ENCODE measurements at places on chromosomes 6 and 20. TPM values are rescaled to one million over a fixed set of nuclear protein-coding genes. Genes with fewer than 3 reads are reported as not detected.

Gene PSORS1C1
- total RNA-seq = 0.06 TPM

Gene PBOV1
- not detected for total RNA-seq

Gene CEBPB
- total RNA-seq = 22.1 TPM

Gene RIN2
- 13.7 TPM for total RNA-seq

Gene TSPO2
- total RNA-seq = not detected

Gene TEAD3
- 7.1 TPM for total RNA-seq

Gene SLC22A16
- total RNA-seq = not detected

Gene EDN1
- 6.7 TPM for total RNA-seq

Gene TAAR6
- not detected for total RNA-seq

Gene BRD2
- total RNA-seq = 57.6 TPM

Gene CCN6
- total RNA-seq = not detected

Gene UST
- 11.7 TPM for total RNA-seq

Gene EPM2A
- total RNA-seq = 6.9 TPM

Gene CASS4
- 0.06 TPM for total RNA-seq

Gene SAMD5
- 2.1 TPM for total RNA-seq

Gene DLL1
- 2.2 TPM for total RNA-seq

Gene ATXN1
- 18.9 TPM for total RNA-seq

Gene ACSS2
- 14.1 TPM for total RNA-seq

Gene GABRR2
- total RNA-seq = not detected

Measured in H4 (cell line).